Choroid plexus epithelial cell (primary cell): ENCODE measurements at places on chromosomes 7 and 10.

GRCh38 chr7:7789551-7789988 is 71.2 kb upstream of the RPA3 start:
- DNase-seq: no peak

DNA sequence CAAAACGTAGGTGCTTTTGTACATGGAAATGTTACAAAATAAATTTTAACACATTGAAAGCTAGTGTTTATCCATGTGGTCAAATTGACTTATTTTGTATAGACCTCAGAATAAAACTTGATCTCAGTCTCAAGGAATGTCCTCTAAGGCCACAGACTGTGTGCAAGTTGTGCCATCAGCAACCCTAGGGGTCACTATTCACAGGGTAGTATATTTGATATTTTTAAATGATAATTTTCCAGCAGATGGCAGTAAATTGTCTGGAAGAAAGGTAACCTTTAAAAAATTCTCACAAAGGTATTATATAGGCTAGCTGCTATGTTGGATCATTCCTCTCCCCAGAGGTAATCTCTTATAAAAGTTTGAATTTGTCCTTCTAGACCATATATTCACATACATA is 12.9 kb upstream of the SNX10 start:
- DNase-seq: peak; percentile 23

DNA sequence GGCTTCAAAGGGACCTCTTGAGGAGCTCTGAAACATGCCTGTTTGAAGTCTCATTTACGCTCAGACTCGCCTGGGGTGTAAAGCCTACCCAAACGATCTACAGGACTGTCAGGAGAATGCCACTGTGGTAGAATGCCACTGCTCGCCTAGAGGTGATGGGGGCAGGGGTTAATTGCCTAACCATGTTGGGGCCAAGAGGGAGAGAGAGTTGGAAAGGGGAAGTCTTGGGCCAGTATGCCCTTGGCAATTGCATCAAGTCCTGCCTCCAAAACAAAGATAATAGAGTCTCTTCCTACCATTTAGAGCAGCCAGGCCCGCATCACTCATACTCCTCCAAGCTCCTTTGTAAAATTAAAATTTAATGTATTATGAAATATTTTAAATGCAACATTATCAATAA is 25.2 kb downstream of the CDK1 start:
- no peak for DNase-seq

GRCh38 chr10:107059872-107060271 is 104.6 kb downstream of the SORCS1 start:
- DNase-seq: no peak

DNA sequence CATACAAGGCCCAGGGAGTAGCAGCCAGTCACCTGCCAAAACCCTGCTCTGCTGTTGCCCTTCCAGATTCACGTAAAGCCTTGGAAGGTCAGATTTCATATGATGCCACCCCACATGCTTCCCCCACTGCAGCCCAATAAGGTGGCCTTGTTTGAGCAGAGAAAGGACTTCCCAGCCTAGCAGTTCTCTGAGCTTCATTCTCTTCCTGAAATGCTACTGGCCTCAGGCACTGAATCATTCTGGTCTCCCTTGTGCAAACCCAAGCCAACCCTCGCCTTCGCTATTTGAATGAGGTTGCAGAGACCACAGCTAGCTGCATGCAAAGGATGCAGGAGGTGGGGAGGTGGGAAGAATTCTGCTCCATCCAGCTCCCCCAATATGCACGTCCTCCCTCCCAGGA is 60.3 kb upstream of the PLXNA4 start:
- no peak for DNase-seq

DNA sequence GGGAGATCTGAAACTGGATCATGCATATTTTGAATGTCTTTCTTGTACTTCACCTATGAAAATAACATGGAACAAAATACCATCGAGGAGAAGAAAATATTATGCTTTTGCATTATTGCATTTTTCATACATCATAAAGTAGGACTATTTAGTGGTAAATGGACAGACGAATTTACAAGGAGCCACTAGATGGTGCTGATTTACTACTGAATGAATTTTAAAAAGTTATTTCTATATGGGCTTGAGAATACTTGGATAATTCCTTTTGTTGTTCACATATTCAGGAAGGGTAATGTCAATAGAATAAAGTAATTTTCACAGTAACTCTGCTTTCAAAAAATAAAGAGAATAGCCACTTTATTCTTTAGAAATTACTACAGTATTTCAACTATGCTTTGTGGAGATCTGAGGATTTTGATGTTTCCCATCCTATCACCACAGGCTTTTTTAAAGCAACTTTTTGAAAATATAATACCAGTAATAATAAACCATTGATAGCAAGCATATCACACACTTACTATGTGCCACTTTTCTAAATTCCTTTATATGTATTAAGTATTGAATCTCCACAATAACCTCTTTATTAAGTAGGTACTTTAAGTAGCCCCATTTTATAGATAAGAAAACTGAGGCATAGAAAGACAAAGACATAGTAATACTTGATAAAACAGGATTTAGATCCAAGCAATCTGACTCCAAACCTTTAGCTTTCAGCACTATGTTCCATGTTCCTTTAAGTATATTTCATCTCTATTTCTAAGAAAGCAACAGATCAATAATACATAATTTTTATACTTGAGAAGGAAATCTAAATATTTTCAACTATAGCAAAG is 38.6 kb downstream of the NEBL start:
- peak; percentile 74 for DNase-seq

DNA sequence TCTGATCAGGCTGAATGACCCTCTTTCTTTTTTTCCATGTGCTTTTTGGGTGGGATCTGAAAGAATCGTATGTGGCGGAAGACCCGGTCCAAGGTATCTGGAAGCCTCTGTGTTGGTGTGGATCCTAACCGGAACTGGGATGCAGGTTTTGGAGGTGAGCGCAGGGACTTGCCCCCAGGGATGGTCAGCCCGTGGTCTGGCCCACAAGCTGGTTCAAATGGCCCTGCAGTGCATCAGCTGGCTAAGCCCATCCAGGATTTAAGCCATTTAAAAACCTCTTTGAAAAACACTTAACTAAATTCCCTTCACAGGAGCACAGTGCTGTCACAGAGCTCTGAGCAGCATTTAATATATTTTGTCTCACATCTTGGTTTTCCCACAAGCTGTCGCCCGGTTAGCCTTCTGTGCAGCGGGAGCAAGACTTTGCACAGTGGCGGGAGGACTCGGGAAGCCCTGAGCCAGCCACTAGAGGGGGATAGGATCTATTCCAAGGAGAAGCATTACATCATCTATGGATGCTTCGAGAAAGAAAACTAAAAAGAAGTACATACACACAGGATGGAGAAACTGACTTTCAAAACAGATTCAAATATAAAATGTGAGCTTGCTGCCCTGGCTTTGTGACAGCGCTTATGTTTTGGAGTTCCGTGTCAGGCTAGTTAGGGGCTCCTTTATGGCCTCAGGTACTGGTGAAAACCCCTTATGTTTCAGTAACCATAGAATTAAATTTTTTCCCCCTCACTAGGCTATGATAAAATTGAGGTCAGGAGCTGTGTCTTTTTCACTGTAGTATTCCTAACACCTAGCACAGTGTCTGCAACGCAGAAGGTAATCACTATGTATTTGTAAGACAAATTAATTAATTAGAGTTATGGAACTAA is 11.3 kb downstream of the CPA2 start:
- DNase-seq: peak; percentile 84

- DNase-seq: peak; percentile 89
These were observed at the start of gene LRRN3 for GRCh38 chr7:111090846-111091245. Gene LRRN3, plus strand, starts transcription at chr7:111091127. Its CDS starts 31,646 bp downstream, at chr7:111122773.

DNA sequence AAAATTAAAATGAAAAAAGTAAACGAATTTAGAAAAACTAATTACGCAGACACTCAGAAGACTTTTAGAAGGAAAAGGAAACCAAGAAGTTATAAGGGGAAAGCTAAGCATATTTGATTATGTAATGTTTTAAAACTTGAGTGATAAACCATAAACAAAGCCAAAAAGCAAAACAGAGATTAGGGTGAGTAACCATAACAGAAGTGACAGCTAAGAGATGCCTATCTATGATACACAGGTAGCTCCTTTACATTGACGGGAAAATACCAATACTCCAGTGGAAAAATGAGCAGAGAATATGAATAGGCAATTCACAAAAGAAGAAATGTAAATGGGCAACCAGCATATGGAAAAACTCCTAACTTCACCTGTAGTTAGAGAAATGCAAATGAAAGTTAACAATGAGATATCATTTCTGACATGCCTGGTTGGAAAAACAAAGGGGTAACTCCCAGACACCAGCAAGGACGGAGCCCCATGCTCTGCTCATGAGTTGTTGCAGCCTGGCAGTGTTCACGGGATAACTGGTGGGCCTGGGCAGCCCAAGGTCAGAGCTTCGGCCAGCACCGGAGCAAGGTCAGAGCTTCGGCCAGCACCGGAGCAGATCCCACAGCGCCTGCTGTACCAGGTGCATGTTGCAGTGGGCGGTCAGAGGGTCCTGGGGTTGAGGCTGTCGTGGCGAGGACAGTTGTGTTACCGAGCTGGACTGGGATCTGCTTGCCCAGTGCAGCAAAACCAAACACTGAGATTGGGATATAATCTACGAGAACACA is 58.9 kb downstream of the ALOX5 start:
- DNase-seq: no peak

DNA sequence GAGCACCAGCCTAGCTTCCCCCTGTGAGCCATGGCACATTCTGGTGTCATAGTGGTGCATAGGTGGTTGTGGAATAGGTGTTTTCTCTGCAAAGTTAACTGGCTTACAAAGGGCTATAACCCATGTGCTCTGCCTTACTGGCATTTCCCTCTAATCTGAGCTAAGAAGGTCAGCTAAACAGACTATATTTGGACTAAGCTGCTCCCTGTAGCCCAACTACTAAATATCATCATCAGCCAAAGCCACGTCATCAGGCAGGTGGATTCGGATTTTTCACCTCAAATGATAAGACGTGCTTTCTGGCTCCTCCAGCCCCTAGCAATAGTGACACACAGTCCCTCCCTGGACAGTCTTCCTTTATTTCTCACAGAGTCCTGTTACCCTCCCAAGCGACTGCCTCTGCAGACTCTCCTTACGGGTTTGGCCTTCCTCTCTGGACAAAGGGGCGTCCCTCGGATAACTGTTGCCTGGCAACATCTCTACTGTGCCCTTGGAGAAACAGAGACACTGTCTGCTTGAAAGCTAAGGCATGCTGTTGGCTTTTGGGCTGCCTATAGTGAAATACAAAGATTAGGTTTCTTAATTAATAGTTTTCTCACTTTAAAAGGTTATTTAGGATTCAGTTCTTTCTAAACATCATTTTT is 9.1 kb downstream of the SLC13A4 start:
- DNase-seq: no peak

- peak; percentile 83 for DNase-seq
These were observed 19.0 kb upstream of the TRIM56 start for GRCh38 chr7:101066141-101066832.

- peak; percentile 22 for DNase-seq
These were observed 42.2 kb upstream of the HSPB1 start for GRCh38 chr7:76260171-76260703.

GRCh38 chr10:18164748-18165361 is 24.6 kb downstream of the CACNB2 start:
- DNase-seq: peak; percentile 96

- peak; percentile 42 for DNase-seq
These were observed 39.1 kb upstream of the TMEM236 start for GRCh38 chr10:17712717-17713471.
